Stimulated activated CD4-positive, alpha-beta T cell treated with anti-CD3 and anti-CD28 coated beads, Interleukin-1b, Interleukin-23, amount 100 ng/mL, for 1 hour (primary cell): ENCODE measurements at places on chromosomes 4 and X.

DNA sequence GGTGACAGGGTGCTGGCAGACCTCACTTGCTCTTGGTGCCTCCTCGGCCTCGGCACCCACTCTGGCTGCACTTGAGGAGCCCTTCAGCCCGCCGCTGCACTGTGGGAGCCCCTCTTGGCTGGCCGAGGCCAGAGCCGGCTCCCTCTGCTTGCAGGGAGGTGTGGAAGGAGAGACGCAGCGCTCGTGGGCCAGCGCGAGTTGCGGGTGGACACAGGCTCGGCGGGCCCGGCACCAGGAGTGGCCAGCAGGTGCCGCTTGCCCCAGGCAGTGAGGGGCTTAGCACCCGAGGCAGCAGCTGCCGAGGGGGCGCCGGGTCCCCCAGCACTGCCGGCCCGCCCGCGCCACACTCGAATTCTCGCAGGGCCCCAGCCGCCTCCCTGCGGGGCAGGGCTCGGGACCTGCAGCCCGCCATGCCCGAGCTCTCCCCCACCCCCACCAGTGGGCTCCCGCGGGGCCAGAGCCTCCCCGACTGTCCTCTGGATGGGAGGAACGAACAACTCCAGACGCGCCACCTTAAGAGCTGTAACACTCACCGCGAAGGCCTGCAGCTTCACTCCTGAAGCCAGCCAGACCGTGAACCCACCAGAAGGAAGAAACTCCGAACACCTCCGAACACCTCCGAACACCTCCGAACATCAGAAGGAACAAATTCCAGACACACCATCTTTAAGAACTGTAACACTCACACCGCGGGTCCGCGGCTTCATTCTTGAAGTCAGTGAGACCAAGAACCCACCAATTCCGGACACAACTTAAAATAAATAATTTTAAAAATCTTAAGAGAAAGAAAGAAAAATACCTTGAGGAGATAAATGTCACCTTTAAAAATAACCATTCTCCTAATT is 311.1 kb upstream of the SLC7A11 start:
- no peak for DNase-seq

DNA sequence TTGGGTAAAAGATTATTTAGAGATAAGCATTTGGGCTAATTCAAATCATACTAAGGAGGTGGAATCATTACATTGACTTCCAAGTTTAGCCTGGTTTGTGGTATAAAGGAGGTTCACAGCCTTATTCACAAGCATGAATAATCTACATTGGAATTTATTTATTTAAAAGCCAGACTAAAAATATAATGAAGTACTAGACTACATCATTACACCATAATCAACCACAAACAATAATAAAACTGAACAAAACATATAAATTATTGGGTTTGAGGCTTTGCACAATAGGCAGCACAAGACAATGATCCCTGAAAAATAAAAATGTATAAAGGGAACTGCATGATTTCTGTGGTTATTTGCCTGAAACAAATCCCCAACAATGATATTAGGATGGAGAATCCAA is 314.0 kb downstream of the GBA3 start:
- no peak for DNase-seq

- DNase-seq: no peak
These were observed 124.1 kb upstream of the SPIN4 start for GRCh38 chrX:63475200-63475599.

DNA sequence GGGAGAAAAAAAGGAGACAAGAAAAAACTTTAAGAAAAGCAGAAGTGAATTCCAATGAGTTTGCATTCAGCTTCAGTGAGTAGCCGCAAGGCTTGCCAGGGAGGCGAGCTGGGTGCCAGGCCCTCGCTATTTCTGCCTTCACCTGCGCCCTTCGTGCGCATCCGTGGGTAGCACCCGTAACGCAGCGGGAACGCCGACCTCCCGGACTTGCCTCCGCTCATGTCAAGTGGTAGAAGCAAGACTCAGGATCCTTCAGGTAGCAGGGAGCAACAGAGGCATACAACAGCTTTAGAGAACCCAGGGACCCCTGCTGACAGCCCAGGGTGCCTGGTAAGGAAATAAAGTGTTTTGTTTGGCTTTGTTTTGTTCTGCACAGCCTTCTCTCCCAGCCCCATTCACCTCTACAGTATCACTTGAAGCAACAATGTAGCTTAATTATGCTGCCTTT is 140.0 kb upstream of the BCOR start:
- DNase-seq: no peak

DNA sequence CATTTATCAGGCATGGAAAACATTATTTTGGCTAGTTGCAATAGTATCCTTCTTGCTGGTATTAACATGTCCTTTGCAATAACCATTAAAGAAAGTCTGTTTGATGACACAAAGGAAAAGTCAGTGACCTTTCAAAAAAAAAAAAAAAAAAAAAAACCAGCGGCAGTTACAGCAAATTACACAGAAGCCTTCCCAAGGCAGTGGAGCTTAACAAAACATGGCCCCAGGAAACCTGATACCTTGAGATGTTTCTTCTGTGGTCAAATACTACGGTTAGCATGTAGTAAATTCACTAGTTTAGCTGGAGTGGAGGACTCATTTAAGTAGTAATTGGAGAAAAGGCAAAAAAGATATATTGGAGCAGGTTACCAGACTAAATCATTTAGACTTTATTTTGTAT is 359.1 kb downstream of the DACH2 start:
- no peak for DNase-seq

- no peak for DNase-seq
These were observed 526.3 kb downstream of the SPRY1 start for GRCh38 chr4:123922847-123923246.
